ENCODE measurements at places on chromosomes 7 and 10. TPM values are rescaled to one million over a fixed set of nuclear protein-coding genes. Genes with fewer than 3 reads are reported as not detected.

Gene SFMBT2
- polyA plus RNA-seq: 6.5 TPM

Gene TRIL
- polyA plus RNA-seq: not detected

GRCh38 chr7:22087861-22088260 is 142.2 kb upstream of the CDCA7L start:
- H3K27me3 ChIP-seq: peaks cover 3% of the 10 kb centered on the region
- H3K4me3 ChIP-seq: no peak overlapping the region
- DNase-seq: no peak

DNA sequence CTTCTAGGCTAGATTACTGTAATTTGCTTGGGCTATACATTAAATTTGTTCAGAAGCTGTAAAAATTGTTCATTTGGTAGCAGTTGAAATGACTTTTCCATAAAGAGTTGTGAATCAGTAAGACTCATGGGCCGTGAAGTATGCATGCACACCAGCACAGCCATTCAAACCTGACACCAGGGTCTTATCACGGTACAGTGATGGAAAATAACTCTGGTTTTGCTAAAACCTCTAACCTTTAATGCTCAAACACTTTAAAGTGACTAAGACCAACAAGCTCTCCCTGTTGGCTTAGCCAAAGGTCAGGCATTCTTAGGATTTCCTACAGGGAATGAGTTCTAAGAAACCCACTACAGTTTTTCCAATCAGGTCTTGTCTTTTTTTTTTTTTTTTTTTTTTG is 11.5 kb downstream of the ARL3 start:
- peaks cover 4% of the 10 kb centered on the region for H3K4me1 ChIP-seq
- DNase-seq: no peak
- no peaks in the 10 kb centered on the region for H3K27me3 ChIP-seq
- no peak overlapping the region for H3K4me3 ChIP-seq
- H3K27ac ChIP-seq: no peak overlapping the region
- no peaks in the 10 kb centered on the region for H3K36me3 ChIP-seq

Gene CAMK2B
- polyA plus RNA-seq: 0.08 TPM

- no peak for DNase-seq
- no peak overlapping the region for H3K4me3 ChIP-seq
- H3K4me1 ChIP-seq: no peaks in the 10 kb centered on the region
- no peak overlapping the region for H3K27ac ChIP-seq
Observed at GRCh38 chr7:14766747-14767146, 135.8 kb downstream of the DGKB start.

Gene STYXL1
- polyA plus RNA-seq: 67.4 TPM

Gene BLVRA
- polyA plus RNA-seq: 77.7 TPM

Gene CYP2C18
- not detected for polyA plus RNA-seq

Gene GLI3
- not detected for polyA plus RNA-seq
